Fibroblast of skin of abdomen (primary cell): ENCODE measurements at places on chromosomes 6 and 20.

- peak; percentile 67 for DNase-seq
These were observed 63.2 kb upstream of the BMP2 start for GRCh38 chr20:6704132-6704861.

GRCh38 chr6:124158024-124158423 lies 354.4 kb downstream of the NKAIN2 start:
- DNase-seq = no peak

DNA sequence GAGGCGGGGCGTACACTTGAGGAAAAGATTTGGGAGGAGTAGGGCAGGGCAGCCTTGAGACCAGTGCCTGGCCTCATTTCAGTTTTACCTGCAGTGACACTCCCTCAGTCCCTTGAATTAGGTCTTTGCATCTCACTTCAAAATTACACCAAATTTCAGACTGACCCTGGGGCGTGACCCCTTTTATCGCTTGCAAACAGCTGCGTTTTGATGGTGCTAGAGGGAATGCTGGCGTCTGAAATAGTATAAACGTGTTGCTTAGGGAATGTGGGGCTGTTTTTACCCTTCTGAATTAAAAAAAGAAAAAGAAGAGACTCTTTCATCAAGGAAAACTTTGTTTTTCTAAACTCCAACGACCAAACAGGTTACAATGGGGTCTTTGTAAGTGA lies 21.0 kb downstream of the COL9A1 start:
- no peak for DNase-seq

DNA sequence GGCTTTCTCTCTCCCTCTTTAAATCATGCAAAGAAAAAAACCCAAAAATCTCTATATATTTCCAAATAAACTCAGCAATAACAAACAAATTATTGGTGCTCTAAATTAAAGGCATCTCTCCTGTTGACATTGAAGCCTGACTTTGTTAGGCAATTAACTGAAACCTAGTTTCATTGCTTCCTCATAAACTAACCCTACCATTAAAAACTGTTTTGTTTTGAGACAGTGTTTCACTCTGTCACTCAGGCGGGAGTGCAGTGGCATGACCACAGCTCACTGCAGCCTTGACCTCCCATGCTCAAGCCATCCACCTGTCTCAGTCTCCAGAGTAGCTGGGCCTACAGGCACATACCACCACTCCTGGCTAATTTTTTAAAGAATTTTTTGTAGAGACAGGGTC lies 34.9 kb downstream of the PIGU start:
- no peak for DNase-seq

- DNase-seq = no peak
These were observed 160.7 kb downstream of the PLCB1 start for GRCh38 chr20:8292793-8293192.

GRCh38 chr6:112927641-112928320 lies 580.7 kb downstream of the RFPL4B start:
- peak; percentile 35 for DNase-seq

- DNase-seq = peak; percentile 61
These were observed 151.5 kb upstream of the CENPW start for GRCh38 chr6:126188279-126188909.

GRCh38 chr6:31585491-31585890 lies 586 bp upstream of the LST1 start:
- DNase-seq = no peak

DNA sequence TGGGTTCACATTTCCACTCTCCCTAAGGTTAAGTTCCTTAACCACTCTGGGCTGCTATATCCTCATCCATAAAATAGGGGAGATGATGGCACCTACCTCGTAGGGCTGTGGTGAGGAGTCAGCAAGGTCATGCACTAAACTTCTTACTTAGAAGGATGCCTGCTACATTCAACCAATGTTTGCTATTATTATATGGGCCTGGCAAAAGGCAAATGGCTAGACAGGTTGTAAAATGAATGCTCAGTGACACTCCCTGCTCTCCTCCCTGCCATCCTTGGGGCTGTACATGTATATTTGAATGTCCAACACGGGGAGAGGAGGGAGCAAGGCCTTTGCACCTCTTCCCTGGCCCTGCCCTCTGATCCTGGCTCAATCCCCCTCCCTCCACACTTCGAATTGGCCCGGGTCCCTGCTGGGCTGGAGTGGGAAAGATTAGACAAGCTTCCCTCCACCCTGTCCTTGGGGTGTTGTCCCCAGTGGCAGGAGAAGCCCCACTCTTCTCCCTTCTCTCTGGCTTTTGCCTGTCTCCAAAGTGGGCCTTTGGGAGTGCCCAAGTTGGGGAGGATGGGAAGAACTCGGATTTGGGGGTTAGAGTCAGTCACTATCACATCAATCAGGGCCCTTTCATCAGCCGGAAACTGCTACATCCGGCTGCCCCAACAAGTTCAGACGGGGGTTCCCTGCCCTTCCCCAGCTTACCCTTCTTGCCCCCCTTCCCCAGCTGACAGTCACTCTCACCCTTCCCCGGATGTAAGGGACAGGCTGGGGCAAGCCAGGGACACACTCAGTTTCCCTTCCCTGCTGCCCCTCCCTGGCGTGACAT lies 36.3 kb upstream of the VEGFA start:
- no peak for DNase-seq

DNA sequence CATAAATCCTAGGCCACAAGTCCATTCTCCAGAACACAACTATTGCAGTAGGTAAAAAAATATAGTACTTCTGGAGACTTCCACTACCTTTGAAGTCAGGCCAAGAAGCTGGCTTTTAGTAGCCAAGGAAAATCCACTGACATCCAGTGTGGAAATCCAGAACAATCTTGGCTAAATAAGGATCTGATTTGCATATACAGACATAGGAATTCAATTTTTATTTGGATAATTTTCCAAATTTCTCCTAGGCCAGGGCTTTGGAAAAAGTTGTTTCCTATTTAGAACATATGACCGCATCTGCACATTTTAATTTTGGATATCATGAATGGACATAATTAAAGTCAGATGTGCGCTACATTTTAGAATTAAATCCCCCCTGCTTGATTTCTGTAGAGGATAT lies 100.2 kb downstream of the BCAS1 start:
- DNase-seq = peak; percentile 25

DNA sequence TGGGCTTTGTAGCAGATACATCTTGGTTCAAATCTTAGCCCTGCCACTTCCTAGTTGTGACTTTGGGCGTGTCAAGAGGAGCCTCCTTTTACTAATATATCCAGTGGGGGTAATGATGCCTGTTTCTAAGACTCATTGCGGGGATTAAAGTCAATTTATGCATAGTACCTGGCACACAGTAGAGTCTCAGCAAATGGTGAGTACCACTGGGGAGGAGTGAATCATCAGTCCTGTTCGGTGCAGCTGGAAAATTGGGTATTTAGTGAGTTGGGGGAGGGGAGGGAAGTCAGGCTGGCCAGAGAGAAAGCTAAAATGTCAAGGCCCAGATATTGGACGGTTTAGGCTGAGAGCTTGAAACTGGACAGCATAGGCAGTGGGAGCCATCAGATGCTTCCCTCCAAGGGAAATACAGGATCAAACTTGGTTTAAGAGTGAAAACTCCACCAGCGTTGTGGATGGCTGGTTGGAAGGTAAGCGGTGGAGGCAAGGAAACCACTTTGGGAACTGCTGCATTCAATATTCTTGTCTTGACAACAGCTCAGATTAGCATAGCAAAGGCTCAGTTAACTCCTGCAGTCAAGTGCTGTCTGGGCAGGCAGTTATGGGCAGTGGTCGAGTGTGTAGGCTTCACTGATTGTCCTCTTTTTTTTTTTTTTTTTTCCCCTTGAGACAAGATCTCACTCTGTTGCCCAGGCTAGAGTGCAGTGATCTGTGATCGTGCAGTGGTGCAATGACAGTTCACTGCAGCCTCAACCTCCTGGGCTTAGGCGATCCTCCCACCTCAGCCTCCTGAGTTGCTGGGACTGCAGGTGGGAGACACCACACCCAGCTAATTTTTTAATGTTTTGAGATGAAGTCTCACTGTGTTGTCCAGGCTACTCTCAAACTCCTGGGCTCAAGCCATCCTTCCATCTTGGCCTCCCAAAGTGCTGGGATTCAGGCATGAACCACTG lies 12.9 kb downstream of the PPP1R16B start:
- no peak for DNase-seq

DNA sequence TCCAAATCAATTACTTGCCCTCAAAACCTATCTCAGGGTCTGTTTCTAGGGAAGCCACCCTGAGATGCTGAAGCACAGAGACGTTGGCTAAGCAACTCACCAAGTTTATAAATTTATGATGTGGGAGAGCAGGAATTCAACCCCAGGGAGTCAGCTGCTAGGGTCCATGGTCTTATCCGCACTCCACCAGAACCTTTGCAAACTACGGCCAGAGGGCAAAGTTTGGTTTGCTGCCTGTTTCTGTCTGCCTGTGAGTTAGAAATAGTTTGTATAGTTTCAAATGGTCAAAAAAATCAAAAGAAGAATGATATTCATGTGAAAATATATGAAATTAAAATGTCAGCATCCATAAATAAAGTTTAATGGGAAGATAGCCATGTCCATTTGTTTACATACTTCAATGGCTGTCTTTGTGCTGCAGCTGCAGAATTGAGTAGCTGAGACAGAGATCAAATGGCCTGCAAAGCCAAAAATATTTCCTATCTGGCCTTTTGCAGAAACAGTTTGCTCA lies 83.7 kb upstream of the ZFP64 start:
- peak; percentile 59 for DNase-seq

DNA sequence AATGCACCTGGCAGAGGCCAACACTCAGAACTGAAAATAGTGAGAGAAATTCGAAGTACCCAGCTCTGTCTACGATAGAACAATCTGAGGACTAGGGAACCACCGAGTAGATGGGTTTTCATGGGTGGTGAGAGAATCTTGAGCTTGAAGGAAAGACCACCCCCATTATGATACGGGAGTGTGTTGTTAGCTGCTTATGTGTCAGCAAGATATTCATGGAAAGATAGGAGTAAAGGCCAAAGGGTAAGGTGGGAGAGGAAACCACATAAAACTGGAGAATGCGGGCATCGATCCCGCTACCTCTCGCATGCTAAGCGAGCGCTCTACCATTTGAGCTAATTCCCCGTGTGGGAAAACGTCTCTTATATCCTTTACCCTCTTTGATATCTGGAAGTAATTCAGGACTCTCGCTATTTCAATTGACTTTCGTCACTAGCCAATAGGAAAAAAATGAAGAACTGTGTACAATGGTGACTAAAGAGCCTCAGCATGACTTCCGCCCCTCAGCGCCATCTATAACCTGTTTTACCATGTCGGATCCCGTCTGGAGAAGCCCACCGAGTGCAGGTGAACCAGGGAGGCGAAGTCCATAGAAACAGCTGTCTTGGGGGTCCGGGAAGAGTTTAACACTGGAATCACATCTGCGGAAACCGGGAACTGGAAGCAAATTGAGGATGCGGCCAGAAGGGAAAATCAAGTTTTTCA lies 25.0 kb upstream of the ABT1 start:
- DNase-seq = peak; percentile 90

DNA sequence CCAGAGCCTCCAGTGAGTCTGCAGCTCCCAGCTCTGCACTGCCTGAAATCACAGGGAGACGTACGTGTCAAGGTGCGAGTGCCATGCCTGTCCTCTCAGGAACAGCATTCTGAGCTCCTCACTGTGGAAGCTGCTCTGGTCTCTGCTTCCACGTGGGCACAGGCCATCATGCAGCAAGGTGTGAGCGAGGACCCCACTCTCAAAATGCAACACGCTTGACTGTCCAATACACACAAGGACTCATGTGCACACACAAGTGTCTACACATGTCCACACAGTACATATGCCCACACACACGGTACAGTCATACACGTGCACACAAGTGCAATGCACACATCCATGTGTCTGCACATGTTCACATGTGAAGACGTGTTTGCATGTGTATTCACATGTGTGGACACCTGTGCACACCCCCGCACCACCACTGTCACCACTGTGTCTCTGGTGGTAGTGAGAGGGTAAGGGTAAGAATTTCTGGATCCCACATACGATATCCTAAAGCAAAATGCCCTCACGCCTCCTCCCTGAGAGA lies 260.5 kb downstream of the DLL1 start:
- DNase-seq = no peak

DNA sequence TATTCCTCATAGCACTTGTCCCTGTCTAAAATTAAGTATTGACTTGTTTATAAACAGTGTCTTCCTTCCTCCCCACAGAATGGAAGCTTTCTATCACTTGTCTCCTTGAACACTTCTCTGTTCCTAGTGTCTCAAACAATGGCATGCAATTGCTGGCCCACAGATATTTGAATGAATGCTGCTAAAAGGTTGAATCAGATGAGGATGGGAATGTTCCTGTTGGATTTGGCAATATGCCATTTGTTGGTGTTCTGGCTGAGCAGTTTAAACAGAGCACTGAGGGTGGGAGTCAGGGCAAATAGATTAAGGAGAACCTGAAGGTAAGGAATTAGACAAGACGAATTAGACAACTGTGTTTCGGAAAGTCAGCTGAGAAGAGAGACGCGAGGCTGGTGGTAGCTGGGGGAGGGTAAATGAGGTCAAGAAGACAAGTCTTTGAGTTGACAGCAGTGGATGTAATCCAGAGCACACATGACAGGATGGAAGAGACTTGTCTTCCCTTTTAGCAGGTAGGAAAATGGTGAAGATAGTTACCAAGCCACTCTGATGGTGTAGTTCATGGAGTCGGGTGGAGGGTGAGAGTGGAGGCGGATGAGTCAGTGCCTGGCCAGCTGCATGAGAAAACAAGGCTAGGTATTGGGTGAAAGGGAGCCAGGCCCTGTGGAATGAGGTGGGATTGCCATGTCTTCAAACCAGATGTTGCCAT lies 58.3 kb upstream of the GNRH2 start:
- DNase-seq = peak; percentile 56

DNA sequence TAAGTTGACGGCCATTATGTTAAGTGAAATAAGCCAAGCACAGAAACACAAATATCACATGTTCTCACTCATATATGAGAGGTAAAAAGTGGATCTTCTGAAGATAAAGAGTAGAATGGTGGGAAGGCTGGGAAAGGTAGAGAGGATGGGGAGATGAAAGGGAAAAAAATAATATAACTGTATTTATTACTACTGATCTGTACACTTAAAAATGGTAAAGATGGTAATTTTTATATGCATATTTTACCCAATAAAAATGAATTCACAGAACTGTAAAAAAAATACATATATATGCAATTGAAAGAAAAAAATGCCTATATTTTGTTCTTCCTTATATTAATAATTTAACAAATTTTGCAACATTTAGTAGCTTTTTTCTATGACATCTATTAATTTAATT lies 694.4 kb upstream of the MARCKS start:
- no peak for DNase-seq
